HCT116 (cell line): ENCODE measurements at places on chromosomes 3 and 15.

- no peak for DNase-seq
Observed at GRCh38 chr3:65400899-65401298, 637.8 kb downstream of the MAGI1 start.

GRCh38 chr15:64369078-64369607 lies 12.1 kb downstream of the PCLAF start:
- DNase-seq, result no peak

GRCh38 chr3:179486806-179487205 lies 35.5 kb upstream of the GNB4 start:
- no peak for DNase-seq

- no peak for DNase-seq
Observed at GRCh38 chr15:62972814-62973213, 69.7 kb upstream of the TPM1 start.

DNA sequence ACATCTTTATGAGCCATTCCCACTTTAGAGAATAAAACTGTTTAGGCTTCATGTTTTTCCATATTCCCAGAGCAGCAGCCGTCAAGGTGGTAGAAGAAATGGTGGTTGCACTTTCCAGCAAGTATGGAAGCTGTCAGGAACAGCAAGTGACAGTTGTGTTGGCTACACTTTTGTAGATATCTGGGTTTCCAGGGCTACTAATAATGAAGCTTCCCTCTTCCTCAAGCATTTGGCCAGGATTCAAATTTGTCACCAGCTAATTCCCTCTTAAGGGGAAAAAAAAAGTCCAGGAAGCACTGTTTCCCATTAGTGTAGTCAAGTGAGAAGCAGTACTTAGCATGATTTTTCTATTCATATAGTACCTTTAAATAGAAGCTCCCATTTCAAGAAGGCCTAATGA lies 252.8 kb downstream of the IGSF11 start:
- DNase-seq, result no peak
